ENCODE measurements at places on chromosomes 5 and 9. TPM values are rescaled to one million over a fixed set of nuclear protein-coding genes. Genes with fewer than 3 reads are reported as not detected.

Gene INVS
- total RNA-seq: 18.2 TPM

Gene INSL4
- total RNA-seq: not detected

Gene ADAMTS6
- 20.6 TPM for total RNA-seq

Gene ORM2
- not detected for total RNA-seq

Gene FREM1
- not detected for total RNA-seq

Gene GPRIN1
- 8.8 TPM for total RNA-seq

Gene CDH6
- total RNA-seq: 0.05 TPM

Gene FAXDC2
- total RNA-seq: 2.3 TPM

Gene BTNL3
- not detected for total RNA-seq

Gene PCDHB2
- total RNA-seq: 1.7 TPM

Gene ROPN1L
- total RNA-seq: 2.5 TPM

Gene RNF14
- total RNA-seq: 49.3 TPM

Gene CKMT2
- 0.44 TPM for total RNA-seq

Gene ZNF300
- total RNA-seq: 3.4 TPM

Gene SLCO6A1
- total RNA-seq: not detected

Gene TLX3
- not detected for total RNA-seq

Gene CYSRT1
- total RNA-seq: 0.20 TPM

Gene C5
- total RNA-seq: 0.54 TPM

Gene SPINK4
- not detected for total RNA-seq

Gene TMEM252
- total RNA-seq: not detected

Gene NSG2
- total RNA-seq: not detected

Gene TSLP
- not detected for total RNA-seq

Gene GPR150
- total RNA-seq: 1.9 TPM

Gene IL11RA
- total RNA-seq: 9.8 TPM

Gene NR2F1
- total RNA-seq: 14.1 TPM

Gene C5orf58
- total RNA-seq: not detected

Gene MYOZ3
- 0.05 TPM for total RNA-seq

Gene PCDHB10
- total RNA-seq: 0.59 TPM

Gene IL4
- total RNA-seq: not detected

Gene TPPP
- total RNA-seq: 0.07 TPM

Gene WDR31
- total RNA-seq: 0.80 TPM

Gene CDH12
- total RNA-seq: not detected

Gene ZMAT2
- 45.4 TPM for total RNA-seq

Gene TMEM8B
- 0.27 TPM for total RNA-seq

Gene MRRF
- 32.5 TPM for total RNA-seq

Gene PRSS3
- total RNA-seq: 19.8 TPM

Gene GMCL2
- not detected for total RNA-seq

Gene SLC6A3
- total RNA-seq: not detected

Gene FAM153A
- not detected for total RNA-seq

Gene DNAH5
- total RNA-seq: 1.1 TPM

Gene KLF9
- total RNA-seq: 16.1 TPM

Gene FSTL4
- total RNA-seq: not detected

Gene NFX1
- 14.4 TPM for total RNA-seq

Gene LECT2
- total RNA-seq: not detected

Gene SLC4A9
- total RNA-seq: not detected

Gene IFNA4
- total RNA-seq: not detected

Gene NMUR2
- not detected for total RNA-seq

Gene ATG10
- 7.4 TPM for total RNA-seq

Gene DMRTA1
- total RNA-seq: 0.07 TPM

Gene PLAA
- total RNA-seq: 33.3 TPM

Gene SUSD3
- 0.10 TPM for total RNA-seq

Gene LIFR
- total RNA-seq: 40.2 TPM
